Erythroblast (primary cell): ENCODE measurements at places on chromosomes 5 and 9.

DNA sequence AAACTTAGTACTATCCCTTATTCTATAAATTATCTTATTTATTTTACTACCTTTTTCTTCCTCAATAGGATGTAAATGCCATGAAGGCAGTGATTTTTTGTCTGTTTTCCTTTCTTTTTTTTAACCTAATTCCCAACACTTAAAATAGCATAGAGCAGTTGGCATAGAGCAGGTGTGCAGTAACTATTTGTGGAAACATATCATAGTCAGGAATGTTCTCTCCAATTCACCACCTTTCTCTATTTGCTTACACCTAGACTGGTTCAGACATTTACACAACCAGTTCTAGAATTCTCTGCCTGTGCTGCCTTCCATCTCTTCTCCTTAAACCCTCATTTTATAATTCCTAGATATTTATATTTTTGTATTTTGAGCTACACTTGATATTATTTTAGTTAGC is 49.6 kb downstream of the IL31RA start:
- DNase-seq = no peak

- peak; percentile 36 for DNase-seq
Measured at GRCh38 chr5:64612344-64612961, 77.8 kb upstream of the SHISAL2B start.

DNA sequence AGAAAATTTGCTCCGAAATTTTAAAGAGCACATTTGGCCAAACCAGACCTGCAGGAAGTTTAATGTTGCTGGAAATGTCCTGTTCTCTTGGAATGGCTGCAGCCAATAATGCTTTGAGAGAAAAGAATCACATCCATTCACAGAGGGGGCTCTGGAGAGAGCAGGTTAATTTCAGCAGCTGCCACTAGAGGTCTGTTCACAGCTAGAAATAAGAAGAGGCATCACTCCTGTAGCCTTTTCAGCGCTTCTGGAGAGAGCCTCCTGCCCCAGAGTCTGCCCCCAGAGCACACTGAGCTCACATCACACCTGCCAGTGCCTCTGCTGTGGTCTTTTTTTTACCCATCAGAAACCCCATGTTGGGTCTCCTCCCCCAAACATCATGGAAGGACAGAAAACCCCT is 124.8 kb upstream of the RAD23B start:
- DNase-seq = peak; percentile 1

GRCh38 chr5:89342106-89342876 is 459.3 kb upstream of the MEF2C start:
- no peak for DNase-seq
